Osteocyte (in vitro differentiated cells): ENCODE measurements at places on chromosomes 5 and 9. TPM values are rescaled to one million over a fixed set of nuclear protein-coding genes. Genes with fewer than 3 reads are reported as not detected.

GRCh38 chr5:60136841-60137240 is 243.3 kb upstream of the PDE4D start:
- no peak for DNase-seq
- no peaks in the 10 kb centered on the region for H3K36me3 ChIP-seq
- no peak overlapping the region for H3K4me3 ChIP-seq
- no peak overlapping the region for H3K27ac ChIP-seq
- H3K27me3 ChIP-seq, result peaks cover 6% of the 10 kb centered on the region

The ASTN2 gene
- total RNA-seq, result 2.3 and 3.0 TPM in 2 replicates

The CCT5 gene
- total RNA-seq, result 159 and 161 TPM in 2 replicates

The GTF2H2C gene
- 32.0 and 35.6 TPM in 2 replicates for total RNA-seq

The GFRA3 gene
- total RNA-seq, result 0.18 TPM in 1 of 2 replicates, not detected in the other

GRCh38 chr9:126058011-126058531 is 268.6 kb upstream of the MVB12B start:
- no peak overlapping the region for H3K4me3 ChIP-seq
- peaks cover 26% of the 10 kb centered on the region for H3K27me3 ChIP-seq
- H3K4me1 ChIP-seq, result no peaks in the 10 kb centered on the region
- no peak for DNase-seq

GRCh38 chr5:4880304-4880741 is 259.8 kb upstream of the ADAMTS16 start:
- no peaks in the 10 kb centered on the region for H3K36me3 ChIP-seq
- no peak overlapping the region for H3K27ac ChIP-seq
- no peak overlapping the region for H3K4me3 ChIP-seq
- no peak for DNase-seq
- H3K27me3 ChIP-seq, result no peaks in the 10 kb centered on the region

GRCh38 chr5:72160329-72160728 is 53.1 kb downstream of the MAP1B start:
- no peak for DNase-seq
- peak overlapping the region; percentile 67 for H3K27ac ChIP-seq
- H3K4me1 ChIP-seq, result peaks cover 52% of the 10 kb centered on the region

DNA sequence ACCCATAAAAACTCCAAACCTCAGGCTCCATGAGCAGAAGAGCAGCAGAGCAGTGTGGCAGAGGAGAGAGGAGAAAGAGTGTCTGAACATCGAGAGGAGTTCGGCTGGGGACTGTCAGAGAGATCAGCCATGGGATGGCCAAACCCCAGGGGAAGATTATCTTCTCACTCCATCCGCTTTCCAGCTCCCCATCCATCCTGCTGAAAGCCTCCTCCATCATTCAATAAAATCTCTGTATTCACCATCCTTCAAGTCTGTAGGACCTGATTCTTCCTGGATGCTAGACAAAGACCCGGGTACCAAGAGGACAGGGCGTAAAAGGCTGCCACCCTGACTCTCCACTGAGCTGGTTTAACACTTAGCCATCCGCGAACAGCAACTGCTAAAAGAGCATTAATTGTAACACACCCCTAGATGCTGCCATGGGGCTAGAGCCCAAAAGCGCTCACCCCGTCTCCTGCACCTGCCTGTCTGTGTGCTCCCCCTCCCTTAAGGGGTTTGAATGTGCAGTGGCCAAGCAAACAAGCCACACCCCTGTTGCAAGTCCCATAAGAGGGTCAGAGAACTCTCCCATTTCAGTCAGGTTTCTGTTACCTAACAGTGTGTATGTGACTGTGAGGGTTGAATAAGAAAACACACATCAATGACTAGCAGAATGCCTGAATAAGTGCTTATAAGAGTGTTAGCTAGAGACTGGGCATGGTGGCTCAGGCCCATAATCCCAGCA is 13.9 kb upstream of the SELENOP start:
- peaks cover 15% of the 10 kb centered on the region for H3K4me1 ChIP-seq
- H3K27ac ChIP-seq, result no peak overlapping the region
- H3K4me3 ChIP-seq, result no peak overlapping the region

DNA sequence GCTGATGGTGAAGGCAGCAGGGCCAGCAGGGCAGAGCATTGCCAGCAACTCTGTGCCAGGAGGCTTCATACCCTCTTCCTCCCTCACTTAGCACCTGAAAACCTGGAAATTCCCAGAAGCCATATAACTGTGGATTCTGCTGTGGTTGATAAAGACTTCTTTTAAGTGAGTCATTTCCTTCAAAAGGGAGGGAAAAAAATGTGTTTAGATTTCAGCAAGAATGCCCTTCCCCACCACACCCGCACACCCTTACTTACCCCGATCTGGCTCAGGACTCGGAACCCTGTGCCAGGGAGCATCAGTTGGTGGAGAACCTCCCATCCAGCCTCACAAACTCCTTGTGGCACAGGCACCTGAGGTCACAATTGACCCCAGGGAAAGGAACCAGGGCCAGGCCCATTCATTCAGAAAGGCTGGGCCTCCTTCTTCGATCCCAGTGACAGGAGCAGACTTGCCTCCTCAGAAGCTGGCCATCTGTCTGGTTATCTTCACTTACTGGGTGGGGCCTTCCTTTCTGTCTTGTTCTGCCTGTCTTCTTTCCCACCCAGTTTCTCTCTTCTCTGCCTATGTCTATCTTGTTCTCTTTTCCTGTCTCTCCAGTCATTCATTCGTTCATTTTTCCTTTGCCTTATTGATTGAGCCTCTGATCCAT is 62.6 kb downstream of the PLAC8L1 start:
- DNase-seq, result peak; percentile 36
- no peak overlapping the region for H3K4me3 ChIP-seq
- peaks cover 10% of the 10 kb centered on the region for H3K4me1 ChIP-seq
- H3K36me3 ChIP-seq, result no peaks in the 10 kb centered on the region

The MARCOL gene
- total RNA-seq, result not detected in 2 replicates

GRCh38 chr5:155252717-155253116 is 239.2 kb downstream of the KIF4B start:
- no peak overlapping the region for H3K27ac ChIP-seq
- no peak for DNase-seq
- H3K36me3 ChIP-seq, result no peaks in the 10 kb centered on the region
- no peak overlapping the region for H3K4me3 ChIP-seq
- H3K27me3 ChIP-seq, result no peaks in the 10 kb centered on the region
- H3K4me1 ChIP-seq, result no peaks in the 10 kb centered on the region

The GNAQ gene
- total RNA-seq, result 65.9 and 71.2 TPM in 2 replicates

DNA sequence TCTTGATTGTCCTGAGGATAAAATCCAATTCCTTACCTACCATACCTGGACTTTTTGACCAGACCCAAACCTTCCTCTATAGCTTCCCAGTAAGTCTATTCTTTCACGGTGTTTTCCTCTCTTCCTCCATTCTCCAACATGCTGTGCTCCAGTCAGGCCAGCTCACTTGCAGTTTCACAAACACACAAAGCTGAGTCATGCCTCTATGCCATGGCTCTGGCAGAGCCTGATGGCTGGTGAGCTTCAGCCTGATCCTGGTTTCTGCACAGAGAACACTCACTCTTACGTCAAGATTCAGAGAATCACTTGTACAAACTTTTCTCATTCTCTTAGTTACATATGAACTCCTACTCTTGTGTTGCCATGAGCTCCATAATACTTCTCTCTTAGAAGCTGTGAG is 27.7 kb upstream of the PAX5 start:
- no peak overlapping the region for H3K4me3 ChIP-seq
- no peaks in the 10 kb centered on the region for H3K36me3 ChIP-seq
- H3K4me1 ChIP-seq, result no peaks in the 10 kb centered on the region
- H3K27me3 ChIP-seq, result peaks cover 68% of the 10 kb centered on the region
- peak; percentile 53 for DNase-seq

The FAM153A gene
- not detected in 2 replicates for total RNA-seq

The RHOBTB3 gene
- 190 and 208 TPM in 2 replicates for total RNA-seq

The TRIM36 gene
- total RNA-seq, result 11.1 and 13.3 TPM in 2 replicates

The HK3 gene
- total RNA-seq, result not detected in 2 replicates

The N4BP3 gene
- 0.55 and 0.64 TPM in 2 replicates for total RNA-seq

GRCh38 chr9:84652496-84653120 is 16.9 kb upstream of the NTRK2 start:
- no peak overlapping the region for H3K4me3 ChIP-seq
- peaks cover 4% of the 10 kb centered on the region for H3K4me1 ChIP-seq
- H3K27me3 ChIP-seq, result peaks cover 5% of the 10 kb centered on the region
- H3K27ac ChIP-seq, result no peak overlapping the region
- no peaks in the 10 kb centered on the region for H3K36me3 ChIP-seq

DNA sequence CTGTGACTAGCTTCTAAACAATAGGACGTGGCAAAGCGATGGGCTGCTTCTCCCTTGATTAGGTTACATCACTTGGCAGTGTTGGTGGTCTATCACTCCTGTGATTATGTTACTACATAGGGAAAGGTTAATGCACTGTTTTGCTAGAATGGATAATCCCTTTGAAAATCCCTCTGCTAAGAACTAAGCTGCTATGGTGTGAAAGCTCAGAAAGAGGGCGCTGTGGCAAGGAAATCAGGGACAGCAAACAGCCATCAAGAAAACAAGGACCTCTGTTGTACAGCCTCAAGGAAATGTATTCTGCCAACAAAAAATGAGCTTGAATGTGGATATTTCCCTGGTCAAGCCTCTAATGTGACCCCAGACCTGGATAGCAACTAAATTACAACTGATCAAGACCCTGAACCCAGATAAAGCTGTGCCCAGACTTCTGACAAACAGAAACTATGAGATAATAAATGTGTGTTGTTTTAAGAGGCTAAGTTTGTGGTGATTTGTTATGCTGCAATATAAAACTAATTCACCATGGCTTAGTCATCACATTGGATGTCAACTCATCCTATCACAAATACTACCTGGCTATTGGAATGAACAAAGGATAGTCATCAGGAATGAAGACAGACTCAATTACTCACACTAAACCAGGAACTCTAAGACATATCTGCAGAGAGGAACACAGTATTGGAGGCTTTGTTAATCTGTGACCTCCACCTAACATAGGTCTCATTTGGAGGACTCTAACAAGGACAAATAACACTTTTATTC is 1215.9 kb downstream of the EFNA5 start:
- H3K4me3 ChIP-seq, result no peak overlapping the region
- peaks cover 3% of the 10 kb centered on the region for H3K36me3 ChIP-seq
- H3K4me1 ChIP-seq, result peaks cover 13% of the 10 kb centered on the region
- no peak overlapping the region for H3K27ac ChIP-seq

The PCDHA1 gene
- total RNA-seq, result not detected in 2 replicates

DNA sequence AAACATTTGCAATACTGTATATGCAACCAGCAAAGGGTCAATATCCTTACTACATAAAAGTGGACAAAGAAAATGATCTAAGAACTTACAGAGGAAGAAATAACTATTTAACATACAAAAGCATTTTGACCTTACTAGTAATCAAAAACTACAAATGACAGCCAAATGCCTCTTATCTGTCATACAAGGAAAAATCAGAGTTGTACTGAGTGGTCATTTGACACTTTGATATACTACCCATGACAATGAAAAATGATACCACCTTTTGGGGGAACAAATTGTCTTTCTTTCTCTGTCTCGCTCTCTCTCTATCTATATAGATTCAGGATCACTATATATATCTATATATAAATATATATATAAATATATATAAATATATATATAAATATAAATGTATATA is 50.4 kb upstream of the ZSWIM6 start:
- H3K36me3 ChIP-seq, result no peaks in the 10 kb centered on the region
- no peak for DNase-seq
- H3K4me3 ChIP-seq, result no peak overlapping the region
- H3K4me1 ChIP-seq, result peaks cover 17% of the 10 kb centered on the region

- H3K4me1 ChIP-seq, result peaks cover 13% of the 10 kb centered on the region
- no peaks in the 10 kb centered on the region for H3K36me3 ChIP-seq
- no peak for DNase-seq
- no peak overlapping the region for H3K4me3 ChIP-seq
- H3K27me3 ChIP-seq, result no peaks in the 10 kb centered on the region
Observed at GRCh38 chr9:33380390-33381094, 21.8 kb downstream of the AQP7 start.

GRCh38 chr5:117955831-117956230 is 1032.5 kb downstream of the DTWD2 start:
- H3K27me3 ChIP-seq, result no peaks in the 10 kb centered on the region
- no peak for DNase-seq
- H3K27ac ChIP-seq, result no peak overlapping the region
- H3K36me3 ChIP-seq, result no peaks in the 10 kb centered on the region
- no peaks in the 10 kb centered on the region for H3K4me1 ChIP-seq

The SLC6A19 gene
- total RNA-seq, result not detected in 2 replicates

- H3K36me3 ChIP-seq, result no peaks in the 10 kb centered on the region
- H3K4me3 ChIP-seq, result no peak overlapping the region
- no peaks in the 10 kb centered on the region for H3K4me1 ChIP-seq
- peak; percentile 25 for DNase-seq
Observed at GRCh38 chr9:38254756-38255155, 137.7 kb upstream of the ALDH1B1 start.
